ENCODE measurements at places on chromosomes 2 and 18.

- DNase-seq, result no peak
These were observed 46.6 kb downstream of the CDK15 start for GRCh38 chr2:201852878-201853415.

DNA sequence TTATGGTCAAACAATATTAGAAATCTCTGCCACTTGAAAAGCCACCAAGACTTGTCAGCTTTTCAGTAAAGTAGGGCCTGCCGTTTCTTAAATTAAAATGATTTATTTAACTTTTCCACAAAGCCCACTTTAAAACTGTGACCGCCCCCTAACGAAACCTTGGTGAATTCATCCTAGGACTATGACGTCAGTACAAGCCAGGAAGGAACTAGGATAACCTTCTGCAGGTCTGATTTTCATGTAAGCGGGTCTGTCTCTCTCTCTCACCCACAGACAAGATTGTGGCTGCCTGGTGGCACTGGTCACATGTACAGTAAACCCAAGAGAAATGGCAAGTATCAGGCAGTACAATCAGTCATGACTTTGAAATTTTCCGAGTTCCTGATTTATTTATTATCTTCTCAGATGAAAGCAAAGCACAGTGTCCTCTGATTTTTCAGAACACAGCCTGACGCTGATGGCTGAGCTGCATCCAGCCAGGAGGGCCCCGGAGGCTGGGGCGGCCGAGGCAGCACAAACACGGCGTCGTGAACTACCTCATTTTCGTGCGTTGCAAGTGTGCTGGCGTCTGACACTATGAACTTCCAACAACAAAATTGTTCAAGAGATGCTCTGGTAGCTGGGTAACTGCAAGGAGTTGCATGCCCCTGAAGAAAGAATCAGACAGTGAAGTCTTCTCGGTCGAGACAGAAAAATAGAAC, 18.9 kb downstream of the SALL3 start:
- no peak for DNase-seq

DNA sequence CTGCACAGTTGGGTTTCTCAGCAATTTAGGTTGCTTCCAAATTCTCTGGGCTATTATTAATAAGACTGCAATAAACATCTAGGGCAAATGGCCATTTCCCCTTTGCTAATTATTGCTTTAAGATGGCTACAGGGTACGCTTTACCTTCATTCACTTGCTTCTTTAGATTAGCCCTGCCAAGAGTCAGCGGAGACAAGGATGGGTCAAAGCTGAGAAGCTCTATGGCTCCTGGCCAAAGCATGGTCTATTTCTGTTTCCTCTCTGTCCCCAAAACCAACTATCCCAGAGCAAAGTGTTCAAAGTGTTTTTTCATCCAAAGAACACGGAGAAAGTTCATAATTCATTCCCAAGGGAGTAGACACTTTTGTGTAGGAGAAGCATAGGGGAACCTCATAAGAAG, 75.2 kb upstream of the NFU1 start:
- no peak for DNase-seq

GRCh38 chr2:38171208-38171855, 95.4 kb upstream of the CYP1B1 start:
- DNase-seq, result no peak

- no peak for DNase-seq
These were observed 103.5 kb downstream of the SPTBN1 start for GRCh38 chr2:54559593-54560145.

DNA sequence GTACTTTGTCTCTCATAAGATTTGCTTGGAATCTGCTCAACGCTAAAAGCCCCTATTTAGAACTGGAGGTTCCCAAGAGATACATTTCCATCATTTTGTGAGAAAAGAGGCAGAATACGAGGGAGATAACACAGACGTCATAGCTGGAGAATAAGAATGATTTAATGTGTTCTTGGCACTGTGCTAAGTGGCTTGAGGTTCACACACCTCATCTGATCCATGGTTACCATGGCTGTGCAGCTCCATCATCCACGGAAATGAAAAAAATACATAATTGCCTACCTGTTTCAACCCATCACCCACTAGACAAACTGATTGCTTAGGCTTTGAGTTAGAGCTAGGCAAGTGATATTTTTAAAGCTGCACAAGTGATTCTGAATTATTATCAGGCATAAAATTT, 227.6 kb downstream of the SLC8A1 start:
- DNase-seq, result no peak

- DNase-seq, result peak; percentile 6
These were observed 10.4 kb upstream of the TMX3 start for GRCh38 chr18:68725346-68725745.

- DNase-seq, result no peak
These were observed 100.7 kb upstream of the MCFD2 start for GRCh38 chr2:47016172-47016913.

DNA sequence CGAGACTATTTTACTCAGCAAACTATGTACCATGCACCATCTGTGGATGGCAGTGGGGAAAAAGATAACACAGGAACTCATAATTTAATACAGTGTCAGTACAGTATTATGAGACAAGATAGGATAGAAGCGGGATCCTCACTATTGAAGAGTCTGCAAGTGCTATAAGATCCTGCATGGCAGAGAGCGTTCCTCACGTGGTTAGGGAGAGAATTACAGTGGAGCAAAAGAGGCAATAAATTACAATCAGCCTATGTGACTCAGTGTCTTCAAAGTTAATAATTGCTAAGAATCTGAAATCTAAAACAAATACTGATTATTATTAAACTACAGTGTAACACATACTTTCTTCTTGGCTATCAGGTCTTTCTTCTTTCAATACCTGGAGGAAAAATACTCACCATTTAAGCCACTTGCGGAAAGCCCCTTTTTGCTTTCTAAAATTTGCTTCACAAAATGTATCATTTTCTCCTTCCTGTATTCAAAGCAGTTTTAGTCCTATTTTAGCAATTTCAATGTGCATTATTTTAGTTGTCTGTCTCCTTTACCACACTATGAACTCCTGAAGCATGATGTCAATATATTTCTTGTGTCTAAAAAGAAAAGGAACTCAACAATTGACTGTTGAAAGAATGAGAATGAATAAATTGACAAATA, 342.9 kb downstream of the SPAG16 start:
- no peak for DNase-seq

GRCh38 chr2:71798266-71799012, 345.1 kb downstream of the DYSF start:
- no peak for DNase-seq

DNA sequence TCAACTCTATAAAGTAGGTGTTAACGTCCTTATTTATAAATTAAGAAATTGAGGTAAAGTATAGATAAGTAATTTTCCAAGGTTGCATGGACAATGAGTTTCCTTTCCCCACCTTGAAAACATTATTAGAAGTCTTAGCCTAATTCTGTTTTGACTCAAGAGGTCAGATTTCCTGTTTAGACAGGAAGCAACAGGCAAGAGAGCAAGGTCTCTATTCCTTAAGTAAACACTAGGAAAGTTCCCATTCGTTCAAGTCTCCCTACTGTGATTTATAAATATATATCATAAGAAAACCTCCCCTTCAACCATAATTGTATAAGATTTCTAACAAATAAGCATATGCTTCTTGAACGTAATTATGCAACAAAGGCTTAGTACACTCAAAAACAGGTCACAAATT, 40.3 kb downstream of the CLASP1 start:
- no peak for DNase-seq

DNA sequence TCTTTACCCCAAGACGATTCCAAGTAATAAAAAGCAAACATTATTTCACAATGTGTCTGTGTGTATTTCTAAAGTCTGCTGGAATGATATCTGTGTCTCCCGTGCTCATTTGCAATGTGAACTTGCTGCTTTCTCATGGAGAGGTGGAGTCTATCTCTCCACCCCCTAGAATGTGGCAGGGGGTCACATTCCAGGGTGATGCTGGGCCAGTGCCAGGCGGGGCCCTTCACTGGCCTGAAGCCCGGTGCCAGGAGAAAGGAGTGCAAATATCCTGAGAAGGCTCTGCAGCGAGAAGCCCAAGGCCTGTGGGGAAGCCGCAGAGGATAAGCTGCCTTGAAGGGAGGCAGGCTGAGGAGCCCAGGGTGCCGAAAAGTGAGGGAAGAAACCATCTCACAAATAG, 26.8 kb upstream of the LDLRAD4 start:
- DNase-seq, result no peak

DNA sequence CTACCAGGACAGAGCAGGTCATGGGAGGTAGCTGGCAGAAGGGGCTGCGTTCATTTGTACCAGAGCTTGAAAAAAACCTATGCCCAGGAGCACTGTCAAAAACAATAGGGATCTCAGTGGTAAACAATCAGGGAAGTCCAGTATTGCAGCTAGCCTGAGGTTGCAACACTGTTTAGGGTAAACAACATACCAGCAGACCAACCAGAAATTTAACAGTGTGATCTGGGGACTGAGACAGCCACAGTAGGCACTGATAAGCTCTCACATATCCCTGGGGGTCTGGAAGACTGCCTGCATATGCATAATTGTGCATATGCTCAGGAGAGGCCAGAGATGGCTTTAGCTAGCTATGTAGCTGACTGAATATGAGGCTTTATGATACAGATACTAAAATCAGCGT, 12.0 kb upstream of the ZCCHC2 start:
- DNase-seq, result no peak

DNA sequence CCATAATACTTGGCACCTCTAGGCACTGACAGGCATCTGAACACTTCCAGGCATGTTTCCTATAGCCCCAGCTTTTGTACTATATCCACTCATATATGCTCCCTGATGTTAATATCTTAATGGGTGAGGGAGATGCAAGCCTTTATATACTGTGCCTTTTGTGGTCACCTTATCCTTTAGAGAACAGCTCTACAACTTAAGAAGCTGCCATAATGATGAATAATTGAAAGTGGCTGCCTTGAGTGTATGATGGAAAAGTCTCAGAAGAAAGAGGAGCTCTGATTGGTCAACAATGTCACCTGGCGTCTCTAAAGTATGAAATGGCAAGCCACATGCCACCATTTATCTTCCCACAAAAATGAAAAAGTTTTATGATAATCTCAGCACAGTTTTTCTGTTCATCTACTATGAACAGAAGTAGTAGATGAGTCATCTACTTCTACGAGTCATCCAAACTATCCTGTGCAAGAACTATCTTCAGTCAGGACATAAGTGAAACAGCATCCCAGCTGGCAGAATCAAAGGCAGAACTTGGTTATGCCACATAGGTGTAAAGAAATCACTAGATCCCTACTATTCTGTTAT, 997.9 kb upstream of the CELF4 start:
- no peak for DNase-seq

- no peak for DNase-seq
These were observed 36.9 kb downstream of the TRAK2 start for GRCh38 chr2:201414099-201415023.

DNA sequence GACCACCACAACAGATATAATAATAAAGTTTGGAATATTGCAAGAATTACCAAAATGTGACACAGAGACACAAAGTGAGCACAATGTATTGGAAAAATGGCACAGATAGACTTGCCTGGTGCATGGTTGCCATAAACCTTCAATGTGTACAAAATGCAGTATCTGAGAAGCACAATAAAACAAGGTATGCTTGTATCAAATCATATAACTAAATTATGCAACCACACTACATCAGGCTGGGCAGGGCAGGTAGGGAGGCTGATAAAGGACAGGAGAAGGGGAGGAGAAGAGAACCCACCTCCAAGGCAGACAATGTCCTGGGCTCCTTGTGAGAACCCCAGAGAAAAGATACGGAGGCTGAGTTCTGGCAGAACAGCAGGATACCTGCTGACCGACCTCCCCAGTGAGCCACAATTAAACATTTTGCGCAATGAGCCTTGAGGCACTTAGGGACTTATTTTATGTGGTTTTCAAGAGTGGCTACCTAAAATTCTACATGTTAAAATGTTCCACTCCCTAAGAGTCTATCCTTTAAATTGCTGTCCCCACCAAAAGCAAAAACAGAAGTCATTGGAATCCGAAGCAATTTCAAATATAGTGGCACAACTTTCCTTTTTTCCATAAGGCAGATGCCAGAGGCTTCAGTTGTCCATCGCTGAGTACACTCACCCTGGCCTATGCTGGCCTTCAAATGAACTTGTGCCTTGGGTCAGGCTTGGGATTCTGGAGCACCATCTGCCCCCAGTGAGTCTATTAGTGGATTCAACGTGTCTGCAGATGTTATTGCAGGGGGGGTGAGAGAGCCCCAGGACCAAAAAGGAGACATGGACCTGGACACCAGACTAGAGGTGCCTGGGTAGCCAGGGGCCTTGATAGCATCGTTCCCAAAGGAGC, 16.8 kb downstream of the WDFY1 start:
- no peak for DNase-seq

DNA sequence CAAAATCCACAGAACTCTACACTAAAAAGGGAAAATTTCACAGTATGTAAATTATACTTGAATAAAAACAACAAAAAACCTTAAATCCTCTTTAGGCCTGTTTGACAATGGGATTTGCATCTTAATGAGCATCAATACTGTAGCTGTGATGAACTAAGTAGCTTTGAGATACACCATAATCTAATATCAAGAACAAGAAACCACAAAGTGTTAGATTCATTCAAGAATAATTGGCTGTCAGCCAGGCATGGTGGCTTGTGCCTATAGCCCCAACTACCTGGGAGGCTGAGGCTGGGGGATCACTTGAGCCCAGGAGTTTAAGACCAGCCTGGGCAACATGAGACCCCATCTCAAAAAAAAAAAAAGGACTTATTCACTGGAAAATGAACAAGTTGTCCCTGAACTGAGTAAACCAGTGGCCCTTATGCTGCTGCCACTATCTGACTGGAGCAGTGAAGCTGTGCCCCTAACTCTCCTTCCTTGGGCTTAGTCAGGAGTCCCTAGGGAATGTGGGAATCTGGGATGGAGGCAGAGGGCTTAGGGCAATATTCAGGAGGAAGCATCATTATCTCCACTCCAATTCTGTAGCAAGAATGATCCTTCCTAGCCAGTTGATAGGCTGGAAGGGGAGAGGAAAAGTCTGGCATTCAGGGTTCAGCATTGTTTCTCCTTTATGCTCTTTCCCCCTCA, 88.5 kb downstream of the PRKCE start:
- no peak for DNase-seq

GRCh38 chr2:200862532-200863000, 1.9 kb downstream of the CLK1 start:
- no peak for DNase-seq
